ENCODE measurements at places on chromosomes 6 and 20. TPM values are rescaled to one million over a fixed set of nuclear protein-coding genes. Genes with fewer than 3 reads are reported as not detected.

GRCh38 chr6:162621246-162621645, 106.3 kb downstream of the PRKN start:
- DNase-seq = no peak

DNA sequence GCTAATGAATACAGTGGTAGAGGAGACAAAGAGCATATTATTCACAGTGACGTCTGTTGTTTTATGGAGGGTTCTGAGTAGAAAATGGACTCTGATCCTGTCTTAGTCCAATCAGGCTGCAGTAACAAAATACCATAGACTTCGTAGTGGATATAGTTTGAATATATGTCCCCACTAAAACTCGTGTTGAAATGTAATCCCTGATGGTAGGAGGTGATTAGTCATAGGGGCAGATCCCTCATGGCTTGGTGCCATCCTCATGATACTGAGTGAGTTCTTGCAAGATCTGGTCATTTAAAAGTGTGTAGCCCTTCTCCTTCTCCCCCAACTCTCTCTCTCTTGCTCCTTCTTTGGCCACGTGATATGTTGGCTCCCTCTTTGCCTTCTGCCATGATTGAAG, 82.5 kb downstream of the CD83 start:
- no peak for DNase-seq

- no peak for DNase-seq
Observed at GRCh38 chr6:131955876-131956275, 4.7 kb upstream of the CCN2 start.

- DNase-seq = no peak
Observed at GRCh38 chr20:33995053-33995831, 1.5 kb downstream of the RALY start.

DNA sequence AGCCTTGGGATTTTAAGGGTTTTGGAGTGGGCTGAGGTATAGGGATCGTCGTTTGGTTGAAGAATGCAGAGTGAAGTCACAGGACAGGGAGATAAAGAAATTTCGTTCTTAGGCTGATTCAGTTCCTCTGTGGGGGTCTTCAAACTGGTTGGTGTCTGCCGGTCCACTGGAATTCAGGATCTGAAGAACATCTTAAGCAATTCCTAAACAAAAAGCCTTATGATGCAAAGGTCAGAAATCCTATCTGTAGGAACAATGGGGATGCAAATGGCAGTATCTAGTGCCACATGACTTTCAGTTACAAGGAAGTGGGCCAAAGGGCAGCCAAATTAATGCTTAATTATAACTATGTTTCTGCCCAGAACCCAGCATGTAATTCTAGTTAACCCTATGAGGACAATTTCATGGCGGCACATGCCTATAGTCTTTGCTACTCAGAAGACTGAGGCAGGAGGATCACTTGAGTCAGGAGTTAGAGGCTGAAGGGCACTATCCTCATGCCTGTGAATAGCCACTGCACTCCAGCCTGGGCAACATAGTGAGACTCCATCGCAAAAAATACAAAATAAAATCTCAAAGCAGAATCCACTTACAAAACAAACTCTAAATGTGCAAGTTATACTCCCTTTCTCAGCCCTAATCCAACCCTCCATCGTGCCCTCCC, 4.6 kb upstream of the SLC2A10 start:
- DNase-seq = no peak

TRIM26 gene
- total RNA-seq = 58.5 TPM

DLK2 gene
- 2.2 TPM for total RNA-seq

NTSR1 gene
- 4.0 TPM for total RNA-seq

Measured in glutamatergic neuron (in vitro differentiated cells).